Activated T-helper 2 cell treated with anti-CD3 and anti-CD28 coated beads, Interferon-gamma antibody, Interleukin-2, Interleukin-4, amounts not matched to agents 10 μg/mL and 5 μg/mL and 100 μg/mL, durations not matched to agents 14 hours and 24 hours and 36 hours (primary cell): ENCODE measurements at places on chromosomes 6 and 20. TPM values are rescaled to one million over a fixed set of nuclear protein-coding genes. Genes with fewer than 3 reads are reported as not detected.

DNA sequence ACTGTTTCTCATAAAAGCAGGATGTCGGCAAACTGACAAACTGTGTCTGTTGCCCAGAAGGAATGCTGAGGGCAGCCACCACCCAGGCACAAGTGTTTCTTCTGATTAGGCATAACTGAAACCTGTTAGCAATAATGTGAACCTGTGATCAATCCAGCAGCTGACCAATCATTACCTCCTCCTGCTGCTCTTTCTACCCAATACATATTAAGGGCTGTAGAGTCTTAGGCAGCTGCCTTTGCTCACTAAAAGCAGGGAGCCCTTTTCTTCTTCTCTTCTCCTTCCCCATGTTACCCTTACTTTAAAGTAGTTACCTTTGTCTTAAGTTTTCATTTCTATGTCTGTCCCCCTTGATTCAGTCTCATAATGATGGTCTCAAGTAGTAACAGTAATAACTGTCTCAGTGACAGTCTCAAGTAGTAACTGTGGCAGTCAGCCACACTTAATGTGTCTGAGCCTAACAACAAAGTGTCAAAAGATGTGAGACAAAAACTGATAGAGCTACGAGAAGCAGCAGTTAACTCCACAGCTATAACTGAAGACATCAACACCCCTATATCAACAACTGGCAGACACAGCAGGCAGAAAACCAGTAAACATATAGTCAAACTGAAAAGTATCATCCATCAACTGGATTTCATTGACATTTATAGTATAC, 37.0 kb downstream of the RANBP9 start:
- no peak for DNase-seq

GRCh38 chr20:42721923-42722322, 467.8 kb downstream of the PTPRT start:
- DNase-seq, result no peak

DNA sequence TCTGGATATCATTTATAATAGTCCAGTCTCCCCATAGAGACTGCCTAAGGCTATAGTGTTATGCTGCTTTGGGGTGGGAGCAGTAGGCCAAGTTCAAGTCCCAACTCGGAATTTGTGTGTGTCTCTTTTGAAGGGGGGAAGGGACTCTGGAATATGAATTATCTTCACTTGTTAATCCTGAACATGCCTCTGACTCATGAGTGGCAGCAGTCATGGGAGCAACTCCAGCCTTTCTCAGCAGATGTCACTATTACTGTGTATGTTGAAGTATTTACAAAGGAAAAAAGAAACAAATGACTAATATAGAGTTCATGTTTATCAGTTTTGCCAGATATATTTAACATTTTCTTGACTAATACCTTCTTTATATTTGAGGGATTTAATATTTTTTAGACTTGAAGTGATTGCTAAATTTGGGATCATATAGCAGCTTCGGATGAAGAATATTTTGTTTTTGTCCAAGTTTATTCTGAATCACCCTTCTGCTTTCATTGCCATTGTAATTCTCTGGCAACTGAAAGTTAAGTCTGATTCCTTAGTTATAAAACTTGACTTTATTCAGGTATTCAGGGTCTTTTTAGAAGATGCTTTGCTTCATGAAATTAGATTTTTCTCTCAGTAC, 23.4 kb downstream of the FAM217A start:
- DNase-seq, result no peak

DNA sequence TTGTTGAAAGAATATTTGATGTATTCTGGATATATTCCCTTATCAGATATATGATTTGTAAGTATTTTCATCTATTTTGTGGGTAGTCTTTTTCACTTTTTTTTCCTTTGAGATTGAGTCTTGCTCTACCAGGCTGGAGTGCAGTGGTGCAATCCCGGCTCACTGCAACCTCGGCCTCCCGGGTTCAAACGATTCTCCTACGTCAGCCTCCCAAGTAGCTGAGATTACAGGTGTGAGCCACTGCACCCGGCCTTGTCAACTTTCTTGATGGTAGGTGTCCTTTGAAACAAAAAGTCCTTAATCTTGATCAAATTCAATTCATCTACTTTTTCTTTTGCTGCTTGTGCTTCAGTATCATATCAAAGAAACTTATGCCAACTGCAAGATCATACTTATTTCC, 297.2 kb upstream of the NRSN1 start:
- no peak for DNase-seq

GRCh38 chr6:71393471-71393870, 104.9 kb downstream of the OGFRL1 start:
- no peak for DNase-seq

DNA sequence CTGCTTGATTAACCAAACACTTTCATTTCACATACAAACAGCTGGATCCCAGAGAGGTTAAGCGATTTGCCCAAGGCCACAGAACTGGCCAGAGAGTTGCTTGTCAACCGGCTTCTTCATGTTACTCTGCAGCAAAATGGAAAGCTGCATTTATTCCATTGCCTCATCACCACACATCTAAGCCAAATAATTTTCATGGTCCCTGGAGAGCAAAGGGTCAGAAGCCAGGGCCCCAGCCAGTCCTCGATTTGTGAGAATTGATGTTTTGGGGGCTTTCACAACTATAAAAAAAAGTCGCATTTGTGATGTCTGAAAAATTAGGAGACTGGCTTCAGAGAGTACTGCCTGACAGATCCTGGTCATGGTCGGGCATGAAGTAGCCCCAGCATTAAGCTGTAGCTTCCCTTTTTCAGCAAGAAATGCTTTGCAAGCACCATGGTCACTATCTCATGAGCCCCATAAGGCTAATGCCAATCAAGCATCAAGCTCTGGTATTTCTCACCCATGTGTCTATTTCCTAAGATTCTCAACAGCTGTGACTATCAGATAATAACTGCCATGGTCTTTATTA, 95.8 kb downstream of the BANF2 start:
- DNase-seq, result no peak

DNA sequence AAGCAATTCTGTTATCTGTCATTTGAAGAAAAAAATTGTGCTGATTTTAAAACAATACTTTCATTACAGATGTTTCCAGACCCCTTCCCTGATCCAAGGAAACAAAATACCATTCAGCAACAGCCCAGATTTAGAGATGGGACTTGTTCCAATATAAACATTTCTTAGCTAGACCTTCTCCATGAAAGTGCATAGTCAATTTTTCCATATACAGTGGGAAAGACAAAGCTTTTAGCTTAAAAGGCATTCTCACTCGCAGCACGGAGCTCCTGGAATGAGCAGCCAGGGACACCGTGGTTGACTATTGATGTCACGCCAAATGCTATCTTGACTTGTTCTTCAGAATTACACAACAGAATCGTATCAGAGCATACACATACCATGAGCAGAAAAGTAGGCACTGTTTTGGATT, 21.5 kb downstream of the LAMA4 start:
- no peak for DNase-seq

GRCh38 chr6:34276881-34277762, 28.3 kb upstream of the SMIM29 start:
- no peak for DNase-seq

- no peak for DNase-seq
These were observed 183.6 kb downstream of the UTRN start for GRCh38 chr6:144468709-144469108.

GRCh38 chr6:112935402-112936078, 588.4 kb downstream of the RFPL4B start:
- no peak for DNase-seq

DNA sequence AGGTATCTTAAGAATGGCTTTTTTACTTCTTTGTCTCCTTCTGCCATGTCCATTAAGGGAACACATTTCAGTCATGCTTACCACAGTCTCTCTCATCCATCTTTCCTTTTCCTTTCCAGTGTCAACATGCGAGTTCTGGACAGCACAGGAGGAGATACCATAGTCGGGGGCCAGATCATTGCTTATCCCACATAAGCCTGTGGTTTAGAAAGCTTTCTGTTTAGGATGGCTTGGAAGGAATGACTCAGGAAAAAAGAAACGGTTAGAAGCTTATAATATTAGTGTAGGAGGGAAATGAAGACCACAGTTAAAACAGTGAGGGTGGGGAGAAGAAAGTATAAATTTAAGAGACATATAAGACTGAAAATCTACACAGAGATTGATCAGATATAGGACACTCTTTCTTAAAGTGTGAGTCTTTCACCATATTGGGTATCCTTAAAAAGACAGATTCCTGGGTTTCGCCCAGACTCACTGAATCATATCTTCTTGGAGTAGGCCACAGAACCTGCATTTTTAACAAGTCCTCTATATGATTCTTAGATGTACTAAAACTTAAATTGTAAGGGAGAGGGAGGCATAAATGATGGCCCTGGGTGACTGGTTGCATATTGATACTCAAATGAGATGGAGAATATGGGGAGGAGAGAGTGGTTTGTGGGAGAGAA, 36.1 kb downstream of the DSE start:
- no peak for DNase-seq

- no peak for DNase-seq
These were observed 80.2 kb downstream of the CDH4 start for GRCh38 chr20:61332016-61332975.

GRCh38 chr6:141472162-141472928, 660.4 kb upstream of the GJE1 start:
- no peak for DNase-seq

DNA sequence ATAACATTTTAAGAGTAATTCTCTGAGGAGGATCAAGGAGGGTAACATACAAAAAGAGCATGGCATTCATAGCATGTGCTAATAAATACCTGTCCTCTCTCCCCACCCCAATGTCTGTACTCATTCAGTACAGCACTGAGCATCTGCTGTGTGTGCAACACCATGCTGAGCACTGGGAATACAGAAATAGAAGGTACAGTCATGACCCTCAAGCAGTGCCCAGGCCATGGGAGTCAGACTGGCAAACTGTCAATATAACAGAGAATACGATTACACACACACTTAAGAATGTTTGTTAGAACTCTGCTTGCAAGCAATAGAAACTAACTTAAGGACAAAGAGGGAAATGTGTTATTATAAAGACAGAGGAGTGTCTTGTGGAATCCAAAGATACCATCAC, 24.7 kb upstream of the ZFAND3 start:
- DNase-seq, result no peak

DNA sequence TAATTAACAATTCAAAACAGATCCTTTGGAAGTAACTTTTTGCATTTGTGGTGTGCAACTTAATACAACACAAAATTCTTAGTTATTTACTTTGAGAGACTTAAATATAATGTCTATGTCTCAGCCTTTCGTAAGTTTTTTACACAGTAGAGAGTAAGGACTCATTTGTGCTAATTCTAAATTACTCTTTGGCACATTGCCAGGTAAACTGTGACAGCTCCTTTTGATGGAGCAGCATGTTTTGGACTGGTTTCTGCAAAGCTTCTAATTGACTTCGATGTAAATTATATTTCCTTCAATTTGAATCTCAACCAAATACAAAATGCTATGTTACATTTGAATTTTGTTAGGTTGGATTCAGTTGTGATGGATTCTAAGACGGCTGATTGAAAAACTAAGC, 450.7 kb upstream of the OPRM1 start:
- no peak for DNase-seq

DNA sequence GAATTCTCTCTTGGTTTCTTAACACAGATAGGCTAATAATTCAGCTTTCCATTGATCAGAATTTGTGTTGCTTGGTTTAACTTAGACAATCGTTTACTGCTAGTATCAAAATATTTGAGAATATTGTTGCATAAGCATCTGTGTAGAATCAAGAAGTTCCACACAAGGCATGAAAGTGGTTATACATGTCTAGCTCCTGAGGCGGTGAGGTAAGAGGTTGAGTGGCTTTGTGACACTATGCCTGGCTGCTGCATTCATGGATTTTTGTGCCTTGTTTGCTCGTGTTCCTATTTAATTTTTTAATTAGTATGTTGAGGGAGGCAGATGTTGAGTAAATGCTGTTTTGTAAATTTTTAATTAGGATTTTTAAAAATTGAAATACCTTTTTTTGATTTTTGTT, 10.2 kb downstream of the PKIB start:
- DNase-seq, result no peak

DNA sequence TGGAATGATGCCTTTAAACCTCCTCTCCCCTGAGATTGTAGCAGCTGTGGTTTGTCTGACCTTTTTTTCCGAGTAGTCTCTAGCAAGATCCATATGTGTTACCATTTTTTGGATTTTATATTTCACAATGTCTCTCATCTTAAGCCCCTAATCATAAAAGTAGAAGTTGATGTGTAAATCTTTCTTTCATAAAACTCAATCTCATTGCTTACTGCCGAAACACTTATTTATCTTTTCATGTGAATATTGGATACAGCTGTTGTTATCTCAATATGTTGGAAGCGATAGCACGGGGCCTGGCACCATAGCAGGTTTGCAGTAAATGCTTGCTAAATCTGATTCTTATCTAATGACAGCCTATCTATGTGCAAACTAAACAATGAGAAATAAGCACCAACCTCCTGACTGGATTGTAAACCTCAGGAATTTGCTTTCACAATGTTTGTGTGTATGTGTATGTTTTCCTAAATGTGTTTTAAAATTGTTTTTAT, 14.2 kb downstream of the SMPDL3A start:
- DNase-seq, result no peak

DNA sequence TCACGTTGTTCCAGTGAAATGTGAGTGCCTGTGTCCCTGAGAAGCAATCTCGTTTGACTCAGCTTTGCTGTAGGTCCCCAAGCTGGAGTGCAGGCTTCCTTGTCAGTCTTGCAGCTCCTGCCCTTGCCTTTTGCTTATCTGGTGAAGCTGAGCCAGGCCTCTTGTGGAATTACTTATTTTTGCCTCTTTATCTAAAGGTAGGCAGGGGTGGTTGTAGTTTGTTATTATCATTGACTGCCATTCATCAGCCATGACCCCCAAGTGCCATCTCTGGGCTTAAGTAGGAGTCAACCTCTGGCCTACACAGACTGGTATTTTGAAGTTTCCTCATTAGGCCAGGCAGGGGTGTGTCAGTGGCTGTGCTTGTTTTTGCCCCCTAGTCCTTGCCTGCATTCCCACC, 2.1 kb downstream of the TMEM14B start:
- no peak for DNase-seq

DNA sequence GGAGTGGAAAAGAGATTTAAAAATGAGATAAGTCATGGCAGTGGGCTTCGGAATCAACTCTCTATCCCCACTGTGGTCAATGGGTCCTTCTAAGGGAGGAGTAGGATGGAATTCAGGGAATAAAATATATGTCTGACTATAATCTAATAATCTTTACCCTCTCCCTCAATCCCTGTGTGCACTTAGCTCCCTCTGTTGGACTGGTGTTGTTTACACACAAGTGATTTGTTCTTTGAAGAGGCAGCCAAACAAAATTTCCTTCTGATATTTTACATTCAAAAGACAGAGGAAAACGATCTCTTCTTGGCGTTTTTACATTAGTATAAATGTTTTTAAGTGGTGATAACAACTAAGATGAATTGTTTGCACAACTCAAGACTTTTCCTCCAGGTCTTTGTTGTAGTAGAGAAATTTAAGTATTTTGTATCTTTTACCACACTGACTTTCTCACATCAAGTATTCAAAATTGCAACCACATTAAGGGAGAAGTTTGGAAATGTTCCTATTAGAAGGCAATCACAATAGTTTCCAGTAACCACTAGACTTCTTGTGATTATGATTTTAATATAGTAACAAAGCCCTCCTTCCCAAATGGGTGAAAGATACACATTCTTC, 317.8 kb downstream of the CENPW start:
- DNase-seq, result no peak

GRCh38 chr6:53214172-53214571, 65.5 kb upstream of the GCM1 start:
- no peak for DNase-seq

- DNase-seq, result no peak
These were observed 1.4 kb upstream of the BPIFB2 start for GRCh38 chr20:33005908-33006775.

Gene SLC22A2
- not detected in 2 replicates for total RNA-seq

Gene ZGPAT
- total RNA-seq, result 29.0 and 36.1 TPM in 2 replicates

Gene OPRM1
- not detected in 2 replicates for total RNA-seq

Gene SLC22A7
- total RNA-seq, result not detected in 2 replicates

Gene KCNB1
- total RNA-seq, result 0.05 TPM in 1 of 2 replicates, not detected in the other

Gene KCNS1
- total RNA-seq, result 0.18 and 0.21 TPM in 2 replicates
